ENCODE measurements at places on chromosomes 4 and X. TPM values are rescaled to one million over a fixed set of nuclear protein-coding genes. Genes with fewer than 3 reads are reported as not detected.

- peak; percentile 74 for DNase-seq
Observed at GRCh38 chr4:178937130-178937529, 1494.9 kb upstream of the AGA start.

- no peak for DNase-seq
Observed at GRCh38 chrX:100407784-100408712, 2.0 kb downstream of the PCDH19 start.

GRCh38 chr4:5448221-5448620 is 260.1 kb downstream of the EVC2 start:
- DNase-seq: no peak

GRCh38 chr4:83832110-83832825 is 296.4 kb downstream of the GPAT3 start:
- DNase-seq: no peak

GRCh38 chr4:25981749-25982148 is 67.7 kb downstream of the SMIM20 start:
- no peak for DNase-seq

- no peak for DNase-seq
Observed at GRCh38 chr4:20509315-20509714, 190.9 kb upstream of the PACRGL start.

DNA sequence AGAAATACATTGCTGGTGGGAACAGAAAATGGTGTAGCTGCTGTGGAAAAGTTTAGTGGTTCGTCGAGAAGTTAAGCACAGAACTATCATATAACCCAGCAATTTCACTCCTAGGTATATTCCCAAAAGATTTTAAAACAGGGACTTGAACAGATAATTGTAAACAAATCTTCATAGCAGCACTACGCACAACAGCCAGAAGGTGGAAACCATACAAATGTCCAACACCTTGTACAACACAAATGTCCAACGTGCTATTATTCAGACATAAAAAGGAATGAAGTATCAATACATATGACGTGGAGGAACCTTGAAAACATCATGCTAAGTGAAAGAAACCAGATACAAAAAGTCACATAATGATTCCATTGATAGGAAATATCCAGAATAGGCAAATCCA is 37.9 kb downstream of the CUL4B start:
- no peak for DNase-seq

GRCh38 chr4:147899512-147899911 is 167.6 kb downstream of the ARHGAP10 start:
- no peak for DNase-seq

GRCh38 chrX:40108162-40108958 is 10.6 kb upstream of the BCOR start:
- no peak for DNase-seq

The MGARP gene
- total RNA-seq: not detected

GRCh38 chr4:95238554-95238953 is 310.2 kb downstream of the UNC5C start:
- no peak for DNase-seq

The FGF13 gene
- 4.9 TPM for total RNA-seq

DNA sequence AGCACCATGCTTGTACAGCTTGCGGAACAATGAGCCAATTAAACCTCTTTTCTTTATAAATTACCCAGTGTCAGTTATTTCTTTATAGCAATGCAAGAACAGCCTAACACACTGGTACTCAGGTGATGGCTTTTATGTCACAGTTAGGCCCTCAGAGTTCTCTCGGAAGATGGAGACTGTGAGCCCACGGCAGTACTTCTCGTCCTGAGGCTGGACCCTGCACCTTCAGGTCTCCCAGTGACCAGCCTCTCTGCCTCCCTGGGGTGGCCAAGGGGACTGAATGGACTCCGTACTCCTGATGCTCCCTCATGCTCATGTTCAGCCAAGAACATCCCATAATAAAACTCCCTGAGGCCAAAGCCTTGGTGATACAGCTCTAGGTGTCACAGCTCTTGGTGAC is 25.0 kb upstream of the PDLIM3 start:
- no peak for DNase-seq

DNA sequence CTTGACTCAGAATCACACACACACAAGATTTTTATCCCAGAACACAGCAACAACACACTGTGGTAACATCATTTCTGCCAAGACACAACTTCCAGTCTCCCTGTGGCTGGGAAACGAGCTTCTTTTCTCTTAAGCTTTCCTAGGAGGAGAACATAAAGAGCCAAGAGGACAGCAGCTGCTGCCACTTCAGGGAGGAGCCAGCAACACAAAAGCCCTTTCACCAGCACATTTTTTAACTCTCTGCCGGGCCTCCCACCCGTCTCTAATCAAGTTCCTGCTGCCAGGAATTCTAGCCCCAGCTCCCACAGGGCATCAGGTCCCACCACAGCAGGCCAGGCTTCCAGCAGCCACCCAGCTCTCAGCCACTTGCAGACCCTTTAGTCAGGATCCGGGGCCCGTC is 22.4 kb downstream of the FAT1 start:
- no peak for DNase-seq

- DNase-seq: no peak
Observed at GRCh38 chr4:145816091-145816490, 122.5 kb downstream of the ZNF827 start.
